ENCODE measurements at places on chromosomes 1 and 21. TPM values are rescaled to one million over a fixed set of nuclear protein-coding genes. Genes with fewer than 3 reads are reported as not detected.

HHAT gene
- total RNA-seq, result 1.2 TPM

LRRC39 gene
- not detected for total RNA-seq

OR2T10 gene
- not detected for total RNA-seq

GRCh38 chr1:230283678-230284077 lies 142.5 kb downstream of the PGBD5 start:
- no peak for DNase-seq

GRCh38 chr21:39182016-39182415 lies 1.2 kb downstream of the PSMG1 start:
- DNase-seq, result no peak

GRCh38 chr1:236356141-236356540 lies 37.9 kb upstream of the EDARADD start:
- DNase-seq, result no peak

- DNase-seq, result no peak
These were observed 78.4 kb upstream of the LRRN2 start for GRCh38 chr1:204763773-204764427.

GRCh38 chr1:45887156-45887842 lies 83.9 kb downstream of the MAST2 start:
- DNase-seq, result no peak
